ENCODE measurements at places on chromosomes 4 and X.
A peak's percentile ranks its signal among the peaks of the same experiment; 100 is the strongest.

DNA sequence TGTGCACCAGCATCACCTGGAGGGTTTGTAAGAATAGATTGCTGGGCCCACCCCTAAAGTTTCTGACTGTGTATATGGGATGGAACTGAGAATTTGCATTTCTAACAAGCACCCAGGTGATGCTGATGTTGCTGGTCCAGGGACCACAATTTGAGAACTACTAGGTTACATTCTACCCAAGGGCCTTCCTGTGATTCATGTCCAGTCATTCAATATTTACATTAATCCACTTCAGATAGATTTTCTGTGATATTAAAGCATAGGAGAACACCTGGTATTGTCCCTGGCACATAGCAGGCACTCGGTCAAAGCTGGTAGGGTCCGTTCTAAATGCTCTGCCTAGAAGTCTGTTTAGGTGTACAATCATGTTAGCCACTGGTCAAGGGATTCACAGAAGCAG lies 19.5 kb upstream of the XPNPEP2 start:
- DNase-seq: no peak

DNA sequence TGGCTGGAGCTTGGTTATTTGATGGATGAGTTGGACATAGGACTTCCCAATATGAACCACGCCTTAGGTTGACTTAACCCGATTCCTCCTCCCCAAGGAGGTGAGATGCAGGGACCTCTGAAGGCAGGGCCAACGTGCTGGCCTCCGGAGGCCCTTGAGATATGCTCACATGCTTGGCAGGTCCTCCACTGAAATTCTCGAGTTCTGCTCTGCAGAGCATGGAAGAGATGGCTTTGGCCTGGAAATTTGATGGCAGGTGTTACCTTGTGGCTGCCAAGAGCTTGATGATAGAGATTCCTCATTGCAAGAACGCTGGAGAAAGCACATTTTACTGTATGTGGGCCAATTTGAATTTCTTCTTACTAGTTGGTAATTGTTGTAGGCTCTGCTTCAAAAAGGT lies 117.4 kb upstream of the LIMCH1 start:
- DNase-seq: no peak

DNA sequence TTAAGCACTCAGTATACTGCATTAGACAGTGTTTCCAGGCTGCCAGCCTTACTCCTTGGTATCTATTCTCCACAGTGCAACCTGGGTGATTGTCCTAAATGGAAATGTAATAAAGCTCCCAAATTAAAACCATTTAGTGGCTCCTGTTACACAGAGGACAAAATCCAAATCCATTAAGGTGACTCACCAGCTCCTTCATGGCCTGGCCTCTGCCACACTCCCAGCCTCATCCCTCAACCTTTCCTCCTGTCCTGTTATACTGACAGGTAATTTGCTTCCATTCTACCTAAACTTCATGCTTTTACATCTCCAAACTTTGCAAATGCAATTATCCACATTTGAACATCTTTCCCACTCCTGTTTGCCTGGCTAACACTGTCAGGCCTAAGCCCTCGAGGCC lies 140.3 kb downstream of the INPP4B start:
- DNase-seq: no peak

- no peak for DNase-seq
These were observed 2.3 kb downstream of the CXCL8 start for GRCh38 chr4:73742490-73743160.

- no peak for DNase-seq
These were observed 30.0 kb upstream of the PGK1 start for GRCh38 chrX:78074088-78074487.

DNA sequence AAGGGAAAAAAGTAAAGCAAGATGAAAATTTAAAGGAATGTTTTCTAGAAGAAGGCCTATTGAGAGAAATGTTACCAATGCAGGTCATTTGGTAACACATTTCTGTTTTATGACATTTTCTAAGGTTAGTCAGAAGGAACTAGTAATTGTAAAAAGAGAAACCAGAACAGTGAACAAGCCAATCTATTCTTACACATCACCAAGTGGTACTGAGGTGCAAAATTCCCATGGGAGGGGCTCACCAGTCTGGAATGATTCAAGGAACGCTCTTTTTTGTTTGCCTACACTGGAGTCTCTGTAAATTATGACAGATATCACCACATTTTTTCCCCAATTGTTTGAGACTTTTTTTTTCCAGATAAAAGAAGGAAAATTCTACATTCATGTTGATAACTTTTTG lies 404.7 kb upstream of the CNKSR2 start:
- DNase-seq: no peak

- no peak for DNase-seq
These were observed 109.6 kb downstream of the NHSL2 start for GRCh38 chrX:72020204-72020603.

- DNase-seq: no peak
These were observed 33.4 kb upstream of the RASGEF1B start for GRCh38 chr4:81505004-81505598.

GRCh38 chr4:70915036-70915815 lies 13.1 kb downstream of the MOB1B start:
- DNase-seq: no peak

DNA sequence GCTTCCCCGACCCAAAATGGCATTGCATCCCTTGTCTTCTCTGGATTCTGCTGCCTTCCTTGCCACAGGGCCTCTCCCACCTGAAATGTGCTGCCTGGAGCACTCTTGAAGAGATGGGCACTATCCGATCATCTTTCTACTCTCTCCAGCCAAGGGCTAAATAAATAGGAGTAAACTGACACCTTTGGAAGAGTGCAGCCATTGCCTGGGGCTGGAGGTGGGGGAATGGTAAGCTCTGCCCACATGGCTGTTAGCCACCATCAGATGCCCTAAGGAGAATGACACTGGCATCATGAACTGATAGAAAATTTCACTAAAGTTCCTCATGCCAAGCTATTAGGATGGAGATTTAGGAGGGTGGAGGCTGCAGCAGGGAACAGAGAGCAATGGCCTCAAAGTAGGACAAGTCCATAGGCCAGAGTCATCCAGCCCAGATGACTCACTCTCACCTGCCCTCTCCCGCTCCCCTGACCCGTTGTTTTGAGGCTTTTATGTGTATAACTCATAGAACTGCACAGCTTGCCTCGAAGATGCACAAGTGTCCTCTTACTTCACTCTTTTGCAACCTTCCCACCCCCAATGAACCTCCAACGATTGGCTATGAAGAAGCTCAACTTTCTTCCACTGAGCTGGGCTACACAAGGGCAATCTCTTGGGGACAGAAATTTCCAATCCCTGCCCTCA lies 822 bp upstream of the PFKFB1 start:
- DNase-seq: no peak

DNA sequence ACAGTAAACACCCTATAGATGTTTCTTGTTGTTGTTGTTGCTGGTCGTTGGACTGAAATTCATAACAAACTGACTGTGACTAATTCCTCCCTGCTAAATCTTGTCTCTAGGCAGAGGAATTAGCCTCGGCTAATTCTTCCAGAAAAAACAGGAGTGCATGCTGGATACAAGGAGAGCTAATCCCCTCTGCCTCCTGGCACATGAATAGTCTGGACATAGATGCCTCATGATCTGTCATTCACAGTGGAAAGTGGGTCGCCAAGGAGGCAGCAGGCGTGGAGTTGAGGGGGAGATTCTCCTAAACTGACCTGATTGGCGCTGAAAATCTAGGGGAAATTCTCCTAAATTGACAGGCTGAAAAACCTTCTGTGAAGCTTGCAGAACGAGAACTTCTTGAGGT lies 220.1 kb downstream of the DCTD start:
- DNase-seq: no peak

DNA sequence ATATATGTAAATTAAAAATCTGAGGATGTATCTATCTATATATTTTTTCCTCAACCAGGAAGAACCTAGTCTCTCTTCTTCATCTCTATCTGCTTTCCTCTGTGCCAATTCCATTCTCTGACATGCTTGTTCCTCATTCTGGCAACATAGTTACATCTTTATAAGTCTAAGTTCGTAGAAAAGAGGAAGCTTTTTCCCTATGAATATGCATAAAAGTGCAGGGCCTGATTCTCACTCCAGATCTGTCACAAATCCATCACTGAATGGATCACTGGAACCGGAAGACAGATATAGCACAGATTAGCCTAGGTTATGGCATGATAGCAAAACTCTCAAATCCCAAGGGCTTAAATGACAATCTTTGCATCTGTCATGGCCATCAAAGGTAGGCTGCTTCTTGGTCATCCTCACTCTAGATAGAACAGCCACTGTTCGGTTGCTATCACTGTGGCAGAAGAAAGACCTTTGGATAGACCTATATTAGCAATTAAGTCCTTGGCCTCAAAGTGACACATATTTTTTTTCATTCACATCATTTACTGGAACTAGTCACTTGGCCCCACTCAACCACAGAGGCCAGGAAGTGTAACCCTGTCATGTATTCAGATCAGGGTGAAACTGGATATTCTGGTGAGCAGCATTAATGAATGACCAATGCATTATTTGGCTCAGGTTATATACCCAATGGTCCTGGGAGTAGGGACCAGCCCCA lies 22.2 kb downstream of the DTHD1 start:
- DNase-seq: no peak

DNA sequence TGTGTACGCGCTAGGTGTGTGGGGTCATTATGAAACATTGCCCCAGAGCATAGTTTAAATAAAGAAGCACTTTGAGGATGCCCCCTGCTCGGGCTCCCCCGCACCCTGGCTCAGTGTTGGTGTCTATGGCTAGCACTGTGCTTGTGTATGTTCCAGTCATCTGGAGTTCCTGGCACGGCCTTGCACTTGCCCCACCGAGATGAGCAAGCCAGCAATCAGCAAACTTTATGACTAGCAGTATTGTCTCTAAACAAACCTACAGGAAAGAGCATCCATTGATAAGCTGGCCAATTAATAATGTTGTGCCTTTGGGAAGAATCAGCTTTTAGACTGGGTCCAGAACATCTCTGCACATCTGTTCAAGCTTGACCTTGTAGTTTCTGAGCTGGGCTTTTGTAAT lies 707 bp upstream of the SHROOM4 start:
- no peak for DNase-seq

GRCh38 chr4:146428298-146428697 lies 93.4 kb downstream of the SLC10A7 start:
- DNase-seq: peak; percentile 3

- no peak for DNase-seq
These were observed 508.9 kb upstream of the FTHL17 start for GRCh38 chrX:31580726-31581125.

GRCh38 chrX:129360175-129360574 lies 163.1 kb downstream of the SMARCA1 start:
- peak; percentile 37 for DNase-seq

DNA sequence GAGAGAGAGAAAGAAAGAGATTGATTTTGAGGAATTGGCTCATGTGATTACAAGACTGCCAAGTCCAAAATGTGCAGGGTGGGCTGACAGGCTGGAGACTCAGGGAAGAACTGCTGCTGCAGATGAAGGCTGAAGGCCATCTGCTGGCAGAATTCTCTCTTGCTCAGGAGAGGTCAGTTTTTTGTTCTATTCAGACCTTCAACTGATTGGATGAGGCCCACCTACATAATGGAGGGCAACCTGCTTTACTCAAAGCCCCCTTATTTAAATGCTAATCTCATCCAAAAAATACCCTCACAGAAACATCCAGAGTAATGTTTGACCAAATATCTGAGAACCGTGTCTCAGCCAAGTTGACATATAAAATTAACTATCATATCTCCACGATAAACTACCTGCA lies 38.2 kb upstream of the MAMLD1 start:
- no peak for DNase-seq

DNA sequence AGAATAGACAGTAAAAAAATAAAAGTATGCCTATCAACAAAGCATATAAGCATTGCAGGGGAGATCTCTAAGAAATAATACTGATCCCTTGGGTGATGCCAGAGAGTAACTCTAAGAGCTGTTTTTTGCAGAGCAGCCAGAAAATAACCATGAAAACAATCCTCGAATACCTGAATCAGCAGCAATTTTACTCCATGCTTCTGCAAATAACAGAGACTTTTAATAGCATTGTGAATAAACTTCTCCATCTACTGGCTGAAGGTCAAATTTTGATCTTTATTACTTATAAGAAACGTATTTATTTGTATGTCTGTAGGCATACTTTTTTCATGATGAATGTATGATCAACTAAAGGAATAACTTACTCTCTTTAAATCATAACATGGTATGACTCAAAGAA lies 334.5 kb downstream of the GALNTL6 start:
- no peak for DNase-seq

DNA sequence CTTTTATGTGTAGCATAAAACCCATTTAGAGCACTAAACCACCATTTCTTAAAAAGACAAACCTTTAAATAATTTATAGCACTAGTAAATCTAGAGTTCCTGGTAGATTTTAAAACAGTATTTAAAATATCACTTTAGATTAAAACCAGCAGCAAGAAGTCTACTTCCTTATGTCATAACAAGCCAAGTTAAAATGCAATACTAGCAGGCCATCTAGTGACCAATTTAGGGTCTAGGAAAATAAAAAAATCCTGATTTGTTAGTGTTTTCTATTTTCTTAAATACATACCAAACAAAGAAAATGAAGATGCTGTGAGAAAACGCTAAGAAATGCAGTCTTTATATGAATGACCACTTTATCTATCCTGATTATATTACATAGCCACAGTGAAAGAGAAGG lies 53.9 kb downstream of the PAPSS1 start:
- DNase-seq: no peak

- no peak for DNase-seq
These were observed 6.7 kb upstream of the MSX1 start for GRCh38 chr4:4852591-4853362.

- DNase-seq: no peak
These were observed 1331.1 kb downstream of the ADGRL3 start for GRCh38 chr4:62531264-62531663.

DNA sequence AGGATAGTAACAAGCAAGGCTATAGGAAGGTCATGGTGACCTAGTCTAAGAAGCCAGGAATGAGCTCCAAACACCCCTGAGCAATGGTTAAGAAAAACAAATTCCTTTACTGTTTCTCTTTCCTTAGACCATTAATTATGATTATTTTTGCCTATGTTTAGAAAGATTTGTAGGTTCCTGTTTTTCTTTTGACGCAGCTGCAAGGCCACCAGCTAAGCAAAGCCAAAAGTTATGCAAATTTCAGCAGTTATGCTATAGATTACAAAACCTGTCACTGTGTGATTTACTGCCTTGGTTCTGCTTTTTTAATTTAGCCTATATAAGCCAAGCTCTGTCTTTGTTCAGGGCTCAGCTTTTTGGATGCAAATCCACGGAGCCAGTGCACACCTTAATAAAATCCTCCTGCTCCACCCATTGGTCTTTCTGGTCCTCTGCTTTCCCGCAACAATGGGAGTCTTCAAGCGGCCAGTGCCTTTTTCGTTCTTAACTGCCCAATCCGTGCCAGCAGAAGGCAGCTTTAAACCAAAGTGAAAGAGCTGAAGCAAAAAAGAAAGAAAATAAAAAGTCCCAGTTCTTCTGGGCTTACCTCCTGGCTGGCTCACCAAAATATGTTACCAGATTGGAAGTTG lies 1.4 kb upstream of the CEP135 start:
- DNase-seq: no peak

DNA sequence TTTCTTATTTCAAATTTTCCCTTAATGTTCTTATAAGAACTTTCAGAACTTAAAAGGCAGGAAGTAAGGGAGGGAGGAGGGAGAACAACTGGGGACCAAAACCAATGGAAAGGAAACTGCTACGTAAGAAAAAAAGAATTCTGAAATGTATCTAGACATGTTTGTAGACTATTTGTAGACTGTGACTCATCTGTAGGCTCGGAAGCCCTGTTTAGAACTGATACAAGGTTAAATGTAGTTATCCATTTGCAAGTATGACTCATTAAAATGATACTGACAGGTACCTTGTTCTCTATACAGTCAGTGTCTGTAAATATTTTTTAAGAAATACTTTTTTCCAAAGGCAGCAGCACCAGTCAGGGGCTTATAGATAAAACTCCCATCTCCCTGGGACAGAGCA lies 202.0 kb downstream of the DHX15 start:
- no peak for DNase-seq

All from NCI-H1105 (cell line).